Putamen (tissue), 1 donor: ENCODE measurements at places on chromosomes 11 and 22.
A peak's percentile ranks its signal among the peaks of the same experiment; 100 is the strongest.

- DNase-seq: no peak
Measured at GRCh38 chr22:38205261-38206128, 3.7 kb downstream of the MAFF start.

GRCh38 chr22:19848298-19849224, 6.1 kb downstream of the GNB1L start:
- DNase-seq: no peak

- no peak for DNase-seq
Measured at GRCh38 chr11:36022882-36023281, 79.0 kb downstream of the LDLRAD3 start.

- no peak for DNase-seq
Measured at GRCh38 chr11:3225826-3226750, 6.1 kb downstream of the MRGPRE start.

- no peak for DNase-seq
Measured at GRCh38 chr22:36244522-36245391, 5.4 kb upstream of the APOL2 start.

DNA sequence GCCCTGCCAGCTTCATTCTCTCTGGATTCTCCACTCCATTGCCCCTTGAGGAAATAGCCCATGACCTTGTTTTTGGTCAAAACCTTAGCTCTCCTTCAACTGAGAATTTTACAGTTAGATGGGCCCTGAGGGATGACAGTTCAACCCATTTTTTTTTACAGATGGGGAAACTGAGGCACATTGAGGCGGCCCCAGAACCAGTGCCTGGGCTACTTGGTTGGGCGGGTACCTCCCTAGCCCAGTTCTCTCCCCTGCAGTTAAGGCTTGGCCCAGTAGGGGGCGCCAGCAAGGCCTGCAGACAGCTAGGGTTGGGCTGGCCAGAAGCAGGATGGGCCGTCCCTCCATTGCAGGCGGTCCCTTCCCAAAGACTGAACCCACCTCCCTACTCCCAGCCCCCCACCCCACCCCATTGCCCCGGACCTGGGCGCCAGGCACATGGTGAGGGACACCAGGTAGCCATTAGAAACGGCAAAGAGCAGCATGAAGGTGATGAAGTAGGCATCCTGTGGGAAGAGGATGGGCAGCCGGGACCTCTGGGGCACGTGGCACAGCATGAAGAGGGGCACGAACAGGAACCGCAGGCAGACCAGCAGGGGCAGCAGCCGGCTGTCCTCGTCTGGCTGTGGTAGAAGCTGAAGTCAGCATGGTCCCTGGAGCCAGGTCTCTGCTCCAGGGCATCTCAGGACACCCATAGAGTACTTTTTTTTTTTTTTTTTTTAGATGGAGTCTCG, 7.6 kb downstream of the SLC29A2 start:
- no peak for DNase-seq

DNA sequence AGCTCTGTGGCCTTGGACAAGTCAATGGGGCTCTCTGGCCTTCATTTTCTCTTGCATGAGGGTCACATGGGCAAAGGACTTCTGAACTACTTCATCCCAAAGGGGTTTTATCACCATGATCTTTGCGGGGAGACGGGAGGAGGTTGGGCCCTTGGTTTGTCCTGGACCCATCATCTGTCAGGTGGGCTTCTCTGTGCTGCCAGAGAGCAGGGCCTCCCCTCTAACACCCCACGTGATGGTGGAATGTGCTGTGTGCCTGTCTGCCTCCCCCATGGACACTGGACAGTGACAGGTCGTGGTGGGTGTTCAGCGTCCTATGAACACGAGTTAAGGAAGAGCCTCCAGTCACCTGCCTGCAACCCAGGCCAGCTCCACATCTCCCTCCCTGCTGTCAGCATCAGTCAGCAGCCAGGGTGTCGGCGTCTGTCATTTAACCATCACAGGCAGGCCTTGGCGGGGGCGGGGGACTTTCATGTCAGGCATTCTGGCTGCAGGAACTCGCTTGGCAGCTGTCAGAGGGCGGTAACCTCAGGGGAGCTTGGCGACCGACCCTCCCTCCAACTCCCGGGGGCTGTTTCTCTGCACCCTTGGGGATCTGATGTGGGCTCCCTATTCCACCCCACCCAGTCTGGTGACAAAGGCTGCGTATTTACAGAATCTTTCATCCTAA, 2.6 kb upstream of the SUN2 start:
- no peak for DNase-seq

DNA sequence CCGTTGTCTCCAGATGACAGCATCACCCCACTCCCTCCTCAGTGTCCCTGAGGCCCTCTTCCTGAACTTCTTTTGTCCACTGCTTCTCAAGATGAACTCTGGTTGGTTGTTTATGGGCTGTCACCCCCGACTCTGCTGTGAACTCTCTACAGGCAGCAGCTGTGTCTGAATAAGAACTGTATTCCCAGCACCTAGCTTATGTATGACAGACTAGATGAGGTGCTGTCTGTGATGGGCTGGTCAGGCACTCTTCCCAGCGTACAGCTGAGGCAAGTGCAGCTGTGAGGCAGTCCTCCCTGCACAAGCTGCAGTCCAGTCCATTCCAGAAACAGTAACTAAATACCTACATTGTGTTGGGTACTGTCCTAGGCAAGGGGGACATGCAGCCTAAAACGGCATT, 111.4 kb upstream of the PITPNB start:
- DNase-seq: no peak

GRCh38 chr11:111370902-111371578, 8.0 kb downstream of the POU2AF1 start:
- no peak for DNase-seq

DNA sequence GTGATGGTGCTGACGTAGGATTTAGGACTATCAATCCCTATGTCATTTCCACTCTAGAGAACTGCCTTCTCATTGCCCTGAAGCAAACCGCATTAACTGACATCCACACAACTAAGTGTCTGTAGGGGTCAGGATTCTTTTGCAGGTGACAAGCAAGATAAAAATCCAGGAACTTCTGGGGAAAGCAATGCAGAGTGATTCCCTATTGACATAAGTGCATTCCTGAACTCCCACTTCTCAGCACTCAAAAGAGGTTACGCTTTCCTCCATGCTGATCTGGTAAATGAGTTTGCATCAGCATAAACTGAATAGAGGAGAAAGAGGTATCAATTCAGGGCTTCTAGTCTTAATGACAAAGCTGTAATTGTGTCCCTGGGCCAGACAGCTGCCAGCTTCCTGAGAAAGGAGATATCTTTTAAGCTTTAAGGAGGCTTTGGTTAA, 224.6 kb upstream of the ISX start:
- DNase-seq: no peak

DNA sequence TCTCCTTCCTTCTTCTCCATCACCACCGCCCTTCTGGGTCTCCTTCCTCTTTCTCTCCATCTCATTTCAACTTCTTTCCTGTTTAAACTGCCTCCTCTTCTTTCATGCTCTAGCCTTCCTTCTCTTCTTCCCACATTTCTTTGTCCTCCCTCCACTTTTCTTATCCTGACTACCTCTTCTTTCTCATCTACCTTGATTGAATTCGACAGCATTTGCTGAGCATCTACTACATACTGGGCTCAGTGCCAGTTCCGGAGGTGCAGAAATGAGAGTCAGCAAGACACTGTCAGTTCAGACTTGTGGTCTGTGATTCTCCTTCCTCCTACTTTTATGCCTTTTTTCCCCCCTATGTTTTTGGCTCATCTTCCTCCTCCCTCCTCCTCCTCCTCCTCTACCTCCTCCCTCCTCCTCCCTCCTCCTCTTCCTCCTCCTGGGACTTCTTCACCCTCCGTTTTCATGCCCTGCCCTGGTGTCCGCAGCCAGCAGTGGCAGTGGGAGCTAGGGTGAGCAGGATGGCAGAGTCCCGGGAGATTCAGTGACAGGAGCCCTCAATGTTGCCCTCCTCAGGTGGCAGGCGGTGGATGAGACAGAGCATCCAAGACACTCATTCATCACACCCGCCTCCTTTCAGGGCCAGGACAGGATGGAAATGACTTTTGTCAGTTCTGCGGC, 146.0 kb upstream of the SEZ6L start:
- DNase-seq: no peak

- no peak for DNase-seq
Measured at GRCh38 chr11:95330302-95330701, 99.3 kb upstream of the SESN3 start.

DNA sequence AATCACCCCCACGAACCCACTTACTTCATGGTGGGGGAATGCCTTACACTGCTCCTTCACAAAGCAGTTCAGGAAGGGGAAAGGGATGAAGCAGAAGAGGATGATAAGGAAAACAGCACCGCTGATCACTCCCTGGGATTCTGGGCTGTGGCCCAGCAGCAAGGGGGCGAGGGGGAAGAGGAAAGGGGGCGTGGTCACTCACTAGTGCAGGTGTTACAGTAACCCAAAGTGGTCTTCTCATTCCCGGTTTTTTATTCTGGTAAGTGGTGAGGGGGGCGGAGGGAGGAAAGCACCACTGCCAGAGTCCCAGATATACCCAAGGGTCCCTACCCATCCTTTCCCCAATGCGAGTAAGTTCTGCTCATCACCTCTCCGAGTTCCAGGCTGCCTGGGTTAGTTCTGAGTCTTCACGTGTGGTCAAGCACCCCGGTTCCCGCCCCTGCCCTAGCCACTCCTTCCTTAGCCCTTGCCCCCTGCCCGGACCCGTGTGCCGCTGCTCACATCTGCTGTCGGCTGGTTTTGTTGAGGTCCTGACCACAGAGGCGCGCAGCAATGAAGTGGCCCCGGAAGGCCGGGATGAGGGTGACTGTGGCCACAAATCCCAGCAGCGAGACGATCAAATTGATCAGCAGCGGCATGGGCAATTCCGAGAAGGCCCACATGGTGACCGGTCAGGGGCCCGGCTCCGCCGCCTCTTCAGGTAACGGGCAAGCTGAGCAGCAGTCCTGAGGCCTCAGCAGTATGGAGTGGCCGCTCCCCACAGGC, 477 bp downstream of the DPAGT1 start:
- DNase-seq: no peak

- DNase-seq: no peak
Measured at GRCh38 chr11:91986218-91986617, 238.4 kb upstream of the FAT3 start.

DNA sequence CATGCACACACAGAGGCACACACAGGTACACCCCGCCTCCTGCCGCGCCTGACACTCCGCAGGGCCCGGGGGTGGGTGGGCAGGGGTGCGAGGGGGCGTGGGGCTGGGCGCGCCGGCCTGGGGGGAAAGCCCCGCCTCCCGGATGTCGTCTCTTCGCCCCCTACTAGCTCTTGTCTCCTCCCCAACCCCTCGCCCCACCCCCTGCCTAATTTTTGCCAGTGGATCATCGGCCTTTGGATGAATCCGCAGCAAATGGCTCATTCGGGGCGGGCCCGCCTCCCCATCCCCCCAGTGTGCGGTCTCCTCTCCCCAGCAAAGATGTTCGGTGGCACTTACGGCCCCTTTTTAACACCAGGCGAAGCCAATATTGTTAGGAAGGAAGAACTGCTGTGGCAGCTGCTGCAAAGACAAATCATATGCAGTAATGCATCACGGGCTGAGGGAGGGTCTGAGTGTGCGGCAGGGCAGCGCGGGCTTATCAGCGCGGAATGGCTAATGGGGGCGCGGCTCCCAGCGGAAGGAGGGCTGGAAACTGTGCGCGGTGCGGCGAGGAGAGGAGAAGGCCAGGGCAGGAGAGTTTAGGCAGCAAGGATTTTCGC, 13.4 kb upstream of the NECTIN1 start:
- DNase-seq: no peak

- peak; percentile 42 for DNase-seq
Measured at GRCh38 chr11:26731084-26731456, 9.2 kb upstream of the SLC5A12 start.

DNA sequence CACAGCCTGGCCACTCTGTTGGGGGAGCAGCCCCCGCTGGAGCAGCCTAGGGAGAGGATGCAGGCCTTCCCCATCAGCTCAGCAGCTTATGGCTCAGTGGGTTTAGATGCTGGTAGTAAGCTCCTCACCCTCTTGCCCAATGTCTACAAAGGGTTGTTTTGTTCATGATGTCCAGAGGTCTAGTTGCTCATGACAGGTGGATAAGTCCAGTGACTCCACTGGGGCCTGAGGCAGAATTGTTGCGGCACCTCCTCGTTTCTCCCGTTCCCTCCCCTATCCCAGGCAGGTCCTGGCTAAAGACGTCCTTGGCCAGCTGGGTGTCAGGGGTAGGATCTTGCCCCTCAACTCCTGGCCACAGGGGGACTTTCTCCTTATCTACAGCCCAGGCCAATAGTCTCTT, 233.5 kb upstream of the B3GAT1 start:
- DNase-seq: no peak
